ENCODE measurements at places on chromosomes 13 and 19.

DNA sequence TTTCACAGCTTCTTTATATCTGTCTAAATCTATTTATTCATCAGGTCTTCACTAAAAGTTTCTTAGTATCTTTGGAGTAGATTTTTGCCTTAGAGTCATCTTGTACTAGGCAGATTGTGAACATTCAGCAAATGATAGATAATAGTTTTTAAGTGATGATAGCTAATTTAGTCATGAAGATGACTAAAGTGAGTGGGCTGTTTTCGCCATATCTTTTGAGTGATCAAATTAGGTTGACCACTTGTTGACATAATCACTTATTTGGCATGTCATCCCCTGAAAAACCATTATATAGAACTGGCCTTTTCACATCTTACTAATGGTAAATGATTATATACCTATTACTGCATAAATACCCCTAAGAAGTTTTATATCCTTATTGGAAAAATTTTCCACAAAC, 999.2 kb downstream of the PCDH17 start:
- DNase-seq: no peak

GRCh38 chr19:38837656-38838121, 6.1 kb upstream of the ECH1 start:
- no peak for DNase-seq

GRCh38 chr13:43877766-43878165, 1.8 kb downstream of the CCDC122 start:
- no peak for DNase-seq

DNA sequence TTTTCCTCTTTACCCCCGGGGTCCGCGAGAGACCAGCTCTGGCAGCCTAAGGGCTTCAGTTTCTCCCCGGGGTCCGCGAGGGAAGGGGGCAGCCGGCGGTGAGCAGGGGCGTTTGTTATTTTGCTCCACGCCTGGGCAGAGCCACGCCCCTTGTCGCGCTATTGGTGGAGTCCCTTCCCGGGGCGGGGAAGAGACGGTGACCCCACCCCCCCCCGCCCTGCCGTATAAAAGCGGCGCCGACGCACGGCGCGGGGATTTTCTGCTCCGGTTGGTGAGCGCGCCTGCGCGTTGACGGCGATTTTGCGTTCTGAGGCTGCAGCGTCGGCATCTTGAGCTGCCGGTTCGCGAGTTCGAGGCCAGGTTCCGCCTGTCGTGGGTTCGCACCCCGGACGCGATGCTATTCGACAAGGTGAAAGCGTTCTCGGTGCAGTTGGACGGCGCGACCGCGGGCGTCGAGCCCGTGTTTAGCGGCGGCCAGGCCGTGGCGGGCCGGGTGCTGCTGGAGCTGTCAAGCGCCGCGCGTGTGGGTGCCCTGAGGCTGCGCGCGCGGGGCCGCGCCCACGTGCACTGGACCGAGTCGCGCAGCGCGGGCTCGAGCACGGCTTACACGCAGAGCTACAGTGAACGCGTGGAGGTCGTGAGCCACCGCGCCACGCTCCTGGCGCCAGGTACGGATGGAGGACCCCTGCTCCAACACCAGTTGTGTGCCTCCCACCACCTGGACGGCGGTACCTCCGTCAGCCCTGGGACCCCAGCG, at the start of gene ARRDC2:
TSS of gene ARRDC2 (plus strand) at position 254 of the 757 bp plus-strand sequence. CDS start at position 395, 141 bp downstream.
- DNase-seq: peak; percentile 83

DNA sequence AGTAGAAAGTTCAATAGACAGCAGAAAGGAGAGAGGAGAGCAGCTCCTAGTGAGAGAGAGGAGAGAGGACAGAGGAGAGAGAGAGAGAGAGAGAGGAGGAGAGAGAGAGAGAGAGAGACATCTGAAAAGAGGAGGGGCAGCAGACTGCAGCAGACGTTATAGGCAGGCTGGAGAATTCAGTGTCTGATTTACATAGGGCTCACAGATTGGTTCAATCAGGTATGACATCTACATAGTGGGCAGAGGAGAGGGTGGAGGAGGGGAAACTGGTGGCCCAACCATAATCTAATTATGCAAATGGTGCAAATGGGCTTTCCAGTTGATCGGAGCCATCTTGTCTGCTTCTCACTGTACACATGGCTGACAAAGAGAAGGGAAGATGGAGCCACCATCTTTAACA, 221.3 kb upstream of the TRPC4 start:
- DNase-seq: no peak

DNA sequence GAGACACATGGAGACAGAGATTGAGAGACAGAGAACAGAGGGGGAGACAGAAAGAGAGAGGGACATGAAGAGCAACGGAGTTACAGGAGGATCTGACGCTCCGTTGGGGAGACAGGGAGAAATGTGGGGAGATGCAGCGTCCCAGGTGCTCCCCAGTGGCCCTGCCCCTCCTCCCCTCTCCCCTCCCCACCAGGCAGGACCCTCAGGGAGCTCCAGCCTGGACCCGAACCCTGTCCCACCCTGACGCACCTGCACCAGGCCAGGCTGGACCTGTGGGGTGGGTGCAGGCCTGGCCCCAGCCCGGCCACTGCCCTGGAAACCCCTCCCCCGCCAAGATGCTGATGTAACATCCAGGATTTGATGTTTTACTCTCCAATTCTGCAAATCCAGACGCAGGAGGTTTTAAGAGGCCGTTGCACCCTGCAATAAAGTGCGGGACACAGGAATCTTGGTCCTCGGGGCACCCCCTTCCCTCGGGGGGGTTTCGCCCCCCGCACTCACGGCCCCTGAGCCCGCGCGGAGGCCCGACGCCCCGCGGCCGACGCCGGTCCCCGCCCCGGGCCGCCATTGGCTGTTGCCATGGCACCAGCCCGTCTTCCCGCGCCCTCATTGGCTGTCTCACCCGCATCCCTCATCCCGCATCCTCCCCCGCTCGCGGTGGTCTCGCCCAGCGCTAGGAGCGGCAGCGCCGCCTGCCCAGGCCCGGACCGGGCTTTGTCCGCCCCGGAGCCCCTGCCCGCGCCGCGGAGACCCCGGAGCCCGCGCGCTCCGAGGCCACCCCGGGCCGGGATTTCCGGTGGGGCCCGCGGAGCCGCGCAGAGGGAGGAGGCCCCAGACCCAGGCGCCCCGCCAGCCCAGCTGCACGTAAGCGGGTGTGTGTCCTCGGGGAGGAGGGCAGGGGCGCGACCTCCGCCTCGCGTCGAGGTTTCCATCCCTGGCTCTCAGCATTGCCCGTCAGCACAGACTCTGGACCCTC, at the start of gene APC2:
TSS of gene APC2 (plus strand) at position 655 of the 976 bp plus-strand sequence. CDS start 2,881 bp downstream, outside the sequence.
- DNase-seq: no peak

- DNase-seq: no peak
These were observed 357.3 kb downstream of the ZNF536 start for GRCh38 chr19:30729451-30729850.

DNA sequence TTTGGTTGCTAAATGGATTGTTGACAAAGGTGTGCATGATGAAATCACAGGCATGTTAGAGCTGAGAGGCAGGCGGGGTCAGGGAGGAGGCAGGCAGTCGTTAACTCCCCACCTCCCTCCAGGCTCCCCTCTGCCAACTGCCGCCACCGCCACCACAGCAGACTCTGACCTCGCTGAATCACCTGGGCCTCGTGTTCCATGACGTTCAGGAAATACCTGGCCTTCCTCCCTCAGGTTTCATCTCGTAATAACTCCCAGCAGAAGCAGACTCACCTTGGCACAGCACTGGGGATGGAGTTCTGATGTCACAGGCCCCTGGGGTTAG, 198.5 kb downstream of the KATNAL1 start:
- no peak for DNase-seq

GRCh38 chr19:574658-575526, 2.5 kb downstream of the BSG start:
- no peak for DNase-seq

DNA sequence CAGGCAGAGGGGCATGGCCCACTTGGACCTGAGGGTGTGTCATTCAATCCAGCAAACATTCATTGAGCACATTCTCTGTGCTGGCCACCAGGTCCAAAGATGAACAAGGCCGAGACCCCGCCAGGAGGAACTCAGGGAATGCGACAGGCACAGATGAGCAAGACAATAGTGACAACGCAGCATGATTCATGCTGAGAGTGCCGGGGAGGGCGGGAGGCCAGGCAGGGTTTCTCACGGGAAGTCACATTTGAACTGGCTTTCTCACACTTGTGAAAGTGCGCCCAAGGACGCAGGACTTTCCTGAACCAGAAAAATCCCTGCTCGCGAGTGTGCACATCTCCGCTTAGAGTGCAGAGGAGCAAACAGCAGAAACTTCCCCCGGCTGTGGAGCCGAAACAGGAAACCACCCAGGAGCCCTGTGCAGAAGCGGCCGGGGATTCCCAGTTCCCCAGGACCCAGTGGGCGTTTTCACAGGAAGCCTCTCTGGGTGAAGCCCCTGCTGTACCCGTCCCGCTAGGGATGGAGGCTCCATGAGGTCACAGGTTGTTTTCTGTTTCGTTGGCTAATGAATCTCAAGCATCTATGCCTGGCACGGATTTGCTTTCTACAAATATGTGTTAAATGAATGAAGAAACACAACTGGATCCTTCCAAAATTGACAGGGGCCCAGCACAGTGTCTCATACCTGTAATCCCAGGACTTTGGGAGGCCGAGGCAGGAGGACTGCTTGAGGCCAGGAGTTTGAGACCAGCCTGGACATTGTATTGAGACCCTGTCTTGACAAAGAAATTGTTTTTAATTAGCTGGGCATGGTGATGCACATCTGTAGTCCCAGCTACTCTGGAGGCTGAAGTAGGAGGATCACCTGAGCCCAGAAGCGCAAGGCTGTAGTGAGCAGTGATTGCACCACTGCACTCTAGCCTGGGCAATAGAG, 68.4 kb upstream of the TM9SF2 start:
- DNase-seq: peak; percentile 72

DNA sequence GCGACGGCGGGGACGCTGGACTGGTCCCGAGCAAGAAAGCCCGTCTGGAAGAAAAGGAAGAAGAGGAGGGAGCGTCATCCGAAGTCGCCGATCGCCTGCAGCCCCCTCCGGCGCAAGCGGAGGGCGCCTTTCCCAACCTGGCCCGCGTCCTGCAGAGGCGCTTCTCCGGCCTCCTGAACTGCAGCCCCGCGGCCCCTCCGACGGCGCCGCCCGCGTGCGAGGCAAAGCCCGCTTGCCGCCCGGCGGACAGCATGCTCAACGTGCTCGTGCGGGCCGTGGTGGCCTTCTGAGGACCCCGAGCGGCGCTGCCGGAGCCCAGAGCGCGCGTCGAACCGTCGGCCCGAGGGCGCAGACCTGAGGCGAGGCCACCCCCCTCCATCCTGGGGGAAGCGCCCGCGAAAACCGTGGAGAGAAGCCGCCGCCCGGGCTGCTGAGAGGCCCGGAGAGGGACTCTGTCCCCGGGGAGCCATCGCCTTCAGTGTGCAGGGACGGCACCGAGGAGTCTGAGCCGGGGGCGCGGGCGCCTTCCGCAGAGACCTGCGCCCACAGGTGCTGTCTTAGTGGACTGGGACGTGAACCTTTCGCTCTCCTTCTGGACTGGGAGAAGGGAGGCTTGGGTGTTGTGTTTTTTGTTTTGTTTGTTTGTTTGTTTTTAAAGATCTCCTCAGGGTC, 3.5 kb downstream of the IER2 start:
- DNase-seq: no peak

- DNase-seq: no peak
These were observed 2.5 kb upstream of the ZMYM2 start for GRCh38 chr13:19955873-19956559.

GRCh38 chr19:38657633-38658222, 10.3 kb downstream of the ACTN4 start:
- DNase-seq: no peak

DNA sequence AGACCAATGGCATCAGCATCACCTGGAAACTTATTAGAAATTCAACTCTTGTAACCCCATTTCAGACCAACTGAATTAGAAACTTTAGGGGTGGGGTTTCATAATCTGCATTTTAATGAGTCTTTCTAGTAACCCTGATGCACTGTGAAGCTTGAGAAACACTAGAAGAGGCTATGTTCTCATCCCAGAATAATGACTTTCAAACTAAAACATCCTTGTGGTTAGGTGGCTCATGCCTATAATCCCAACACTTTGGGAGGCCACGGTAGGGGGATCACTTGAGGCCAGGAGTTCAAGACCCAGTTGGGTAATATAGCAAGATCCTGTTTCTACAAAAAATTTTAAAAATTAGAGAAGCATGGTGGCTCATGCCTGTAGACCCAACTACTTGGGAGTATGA, 402.4 kb downstream of the DLEU7 start:
- no peak for DNase-seq

- no peak for DNase-seq
These were observed 16.8 kb downstream of the ZNF586 start for GRCh38 chr19:57786286-57786685.

GRCh38 chr19:3360421-3361383, 5.7 kb upstream of the NFIC start:
- peak; percentile 76 for DNase-seq

GRCh38 chr19:48413879-48414587, 20.6 kb downstream of the GRIN2D start:
- DNase-seq: no peak

DNA sequence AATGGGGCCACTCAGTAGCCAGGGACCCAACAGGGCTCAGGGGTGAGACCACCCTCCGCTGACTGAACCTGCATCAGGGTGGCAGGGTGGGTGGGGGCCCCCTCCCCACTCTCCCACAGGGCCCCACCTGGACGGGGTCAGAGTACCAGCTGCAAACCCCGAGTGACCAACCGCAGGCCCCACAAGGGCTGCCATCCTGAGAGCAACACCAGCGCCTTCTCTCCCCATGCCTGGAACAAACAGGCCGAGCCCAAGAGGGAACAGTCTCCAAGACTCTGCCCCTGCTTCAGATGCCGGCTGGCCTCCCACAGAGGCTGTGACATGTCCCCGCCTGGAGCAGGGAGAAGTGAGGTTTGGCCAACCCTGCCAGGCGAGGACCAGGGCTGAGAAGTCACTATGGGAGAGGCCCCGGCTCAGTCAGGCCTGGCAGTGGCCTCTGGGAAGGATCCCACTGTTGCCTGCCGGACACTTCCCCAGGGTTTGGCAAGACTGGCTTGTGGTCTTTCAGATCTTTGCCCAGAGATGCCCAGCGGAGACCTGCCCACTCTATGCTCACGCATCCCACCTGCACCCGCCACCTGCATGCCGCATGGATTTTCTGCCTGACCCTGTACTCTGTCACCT, 27.2 kb downstream of the MPND start:
- no peak for DNase-seq

DNA sequence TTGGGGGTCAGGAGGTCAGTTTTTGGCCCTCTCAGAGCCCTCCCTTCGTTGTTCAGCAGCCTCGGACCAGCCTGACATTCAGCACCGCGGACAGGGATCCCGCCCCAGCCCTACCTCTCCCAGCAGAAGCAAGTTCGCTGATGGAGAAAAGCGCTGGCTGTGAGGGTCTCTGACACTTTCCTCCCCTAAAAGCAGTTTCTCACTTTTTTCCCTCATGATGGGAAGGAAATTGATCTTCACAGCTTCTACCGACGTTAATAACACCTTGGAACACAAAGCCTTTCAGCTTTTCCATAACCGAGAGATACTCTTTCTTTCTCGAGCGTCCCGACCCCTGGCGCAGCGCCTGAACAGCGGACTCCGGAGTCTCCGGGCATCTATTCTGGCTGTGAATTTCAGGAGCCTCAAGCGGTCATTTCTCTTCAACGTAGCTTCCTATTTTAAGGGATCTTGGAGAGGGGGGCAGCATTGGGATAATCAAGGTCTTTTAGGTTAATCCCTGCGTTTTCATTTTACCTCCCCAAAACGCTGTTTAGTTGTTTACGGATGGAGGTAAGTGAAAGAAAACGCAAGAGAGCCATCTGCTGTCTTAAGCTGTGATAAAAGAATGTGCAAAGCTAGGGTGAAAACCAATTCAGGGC, 467.2 kb downstream of the ITGBL1 start:
- no peak for DNase-seq

Measured in stimulated activated CD4-positive, alpha-beta T cell treated with anti-CD3 and anti-CD28 coated beads, TNF-alpha, amount 100 ng/mL, for 4 hours (primary cell).